ENCODE measurements at places on chromosomes 6 and 20.

DNA sequence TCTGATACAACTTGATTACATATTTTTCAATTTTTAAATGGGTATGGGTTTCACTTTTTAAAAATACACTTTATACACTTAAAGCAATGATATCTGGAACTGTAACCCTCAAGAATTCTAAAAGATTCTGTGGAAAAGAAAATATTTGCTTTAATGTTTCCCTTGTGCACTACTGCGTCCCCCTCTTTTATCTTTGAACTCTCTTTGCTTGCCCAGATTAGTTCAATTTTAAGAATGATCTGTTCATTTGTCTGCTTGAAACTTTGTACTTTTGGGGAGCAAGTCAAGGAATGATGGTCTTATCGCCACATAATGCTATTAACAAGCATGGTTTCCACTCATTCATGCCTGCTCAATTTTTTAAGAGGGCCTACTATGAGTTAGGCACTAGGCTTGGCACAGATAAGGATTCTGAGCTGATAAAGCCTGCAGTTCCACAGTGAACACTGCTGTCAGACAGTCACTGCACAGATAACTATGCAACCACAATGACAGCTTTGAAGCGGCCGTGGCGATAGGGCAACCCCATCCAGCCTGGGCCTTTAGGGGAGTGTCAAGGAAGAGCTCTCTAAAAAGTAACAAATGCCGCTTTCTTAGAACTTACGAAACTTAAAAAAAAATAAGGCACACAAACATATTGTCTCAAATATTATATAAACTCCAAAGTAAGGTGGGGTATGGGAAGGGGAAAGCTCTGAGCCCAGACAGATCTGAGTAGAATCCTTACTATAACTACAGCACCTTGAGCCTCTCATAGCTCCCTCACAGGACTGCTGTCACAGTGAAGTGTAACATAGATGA is 29.7 kb downstream of the FYN start:
- no peak for DNase-seq

DNA sequence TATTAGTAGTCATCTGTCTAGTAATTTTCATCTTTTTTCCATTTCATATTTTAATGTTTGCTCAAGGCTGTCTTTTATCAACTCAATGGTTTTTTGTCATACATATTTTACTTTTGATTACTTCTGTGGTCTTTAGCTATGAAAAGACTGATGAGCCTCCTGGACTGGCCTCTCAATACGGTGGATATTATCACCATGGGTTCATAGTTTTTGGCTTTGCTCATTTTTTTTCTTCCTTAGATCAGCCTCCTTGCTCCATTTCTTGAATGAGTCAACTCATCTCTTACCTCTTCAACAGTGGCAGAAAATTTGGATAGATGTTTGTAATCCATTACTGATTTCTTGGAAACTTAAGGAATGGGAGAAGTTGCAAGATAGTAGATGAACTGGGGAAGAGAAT is 80.1 kb upstream of the ELOVL5 start:
- DNase-seq: no peak

- no peak for DNase-seq
Observed at GRCh38 chr6:145329257-145329656, 406.1 kb downstream of the EPM2A start.

GRCh38 chr6:128138694-128139093 is 237.8 kb upstream of the THEMIS start:
- DNase-seq: no peak

GRCh38 chr20:39670988-39671387 is 708.8 kb downstream of the DHX35 start:
- DNase-seq: no peak

DNA sequence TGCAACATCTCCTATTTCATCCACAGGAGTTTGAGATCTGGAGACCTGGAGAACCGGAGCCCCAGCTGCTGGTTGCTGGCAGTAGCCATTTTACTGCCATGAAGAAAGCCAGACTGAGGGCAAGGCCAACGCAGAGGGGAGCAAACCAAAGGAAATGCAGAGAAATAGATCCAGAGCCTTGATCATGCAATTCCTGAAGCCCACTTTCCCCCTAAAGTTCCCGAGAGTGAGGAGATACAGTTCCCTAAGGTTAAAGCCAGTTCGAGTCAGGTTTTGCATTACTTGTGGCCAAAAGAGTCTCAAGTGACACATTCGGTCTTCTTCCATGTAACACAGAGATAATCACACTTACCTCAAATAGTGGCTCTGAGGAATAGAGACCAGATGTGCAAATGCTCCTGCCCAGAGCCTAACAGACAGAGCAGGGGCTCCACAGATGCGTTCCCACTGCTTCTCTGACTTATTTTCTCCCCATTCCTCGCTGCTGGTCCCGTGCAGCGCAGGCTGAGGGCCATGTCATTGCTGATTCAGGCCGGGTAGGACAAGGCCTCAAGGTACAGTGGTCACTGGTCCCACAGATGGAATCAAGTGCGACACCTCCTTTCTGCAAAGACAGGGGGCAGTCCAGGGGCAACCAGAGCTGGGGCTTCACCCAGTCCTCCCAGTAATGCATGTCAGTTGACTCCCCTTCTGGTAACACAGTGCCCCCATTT is 35.1 kb upstream of the NFATC2 start:
- no peak for DNase-seq

GRCh38 chr6:149403534-149403933 is 3.5 kb downstream of the SUMO4 start:
- DNase-seq: no peak

- no peak for DNase-seq
Observed at GRCh38 chr20:63097336-63097831, 90.6 kb upstream of the BHLHE23 start.

GRCh38 chr6:6090861-6091607 is 84.3 kb upstream of the NRN1 start:
- DNase-seq: no peak

Data from mesendoderm (in vitro differentiated cells).